ENCODE measurements at places on chromosomes 3 and 15. TPM values are rescaled to one million over a fixed set of nuclear protein-coding genes. Genes with fewer than 3 reads are reported as not detected.

COMMD4 gene
- 204 TPM for total RNA-seq

GCNT3 gene
- total RNA-seq = 125 TPM

SMAD6 gene
- total RNA-seq = 32.9 TPM

P2RY12 gene
- total RNA-seq = not detected

CCDC39 gene
- total RNA-seq = not detected

GHSR gene
- total RNA-seq = not detected

NGRN gene
- 108 TPM for total RNA-seq

PLA2G4E gene
- total RNA-seq = not detected

SERPINI2 gene
- total RNA-seq = not detected

MESP2 gene
- 0.50 TPM for total RNA-seq
